ENCODE measurements at places on chromosomes 2 and 18.
A peak's percentile ranks its signal among the peaks of the same experiment; 100 is the strongest.

- DNase-seq, result no peak
These were observed 103.8 kb upstream of the CDC42EP3 start for GRCh38 chr2:37774976-37775907.

GRCh38 chr2:59893612-59894011, 659.8 kb downstream of the BCL11A start:
- no peak for DNase-seq

- DNase-seq, result no peak
These were observed 717.2 kb downstream of the TRIB2 start for GRCh38 chr2:13433954-13434353.

GRCh38 chr18:456361-457139, 44.0 kb downstream of the COLEC12 start:
- DNase-seq, result peak; percentile 92

GRCh38 chr18:49911427-49911826, 98.1 kb upstream of the ACAA2 start:
- DNase-seq, result no peak

DNA sequence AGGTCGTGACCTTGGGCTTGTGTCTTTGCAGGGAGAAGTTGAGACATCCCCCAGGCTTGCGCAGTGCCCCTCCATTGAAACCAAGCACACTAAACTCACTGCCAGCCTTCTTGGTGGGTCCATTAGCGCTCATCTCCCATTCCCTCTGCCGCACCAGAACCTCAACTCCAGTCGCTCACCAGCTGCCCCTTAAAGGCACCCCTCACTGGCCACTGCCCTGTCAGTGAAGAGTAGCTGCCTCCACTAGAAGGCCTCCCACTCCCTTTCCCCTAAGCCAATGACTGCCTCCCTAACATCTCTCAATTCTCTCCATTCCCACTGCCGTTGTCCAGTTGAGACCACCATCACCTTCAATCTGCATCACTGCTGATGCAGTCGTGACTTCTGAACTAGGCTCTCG, 114.8 kb upstream of the EPC2 start:
- no peak for DNase-seq

GRCh38 chr2:176165370-176166050, 8.4 kb downstream of the HOXD3 start:
- DNase-seq, result no peak

DNA sequence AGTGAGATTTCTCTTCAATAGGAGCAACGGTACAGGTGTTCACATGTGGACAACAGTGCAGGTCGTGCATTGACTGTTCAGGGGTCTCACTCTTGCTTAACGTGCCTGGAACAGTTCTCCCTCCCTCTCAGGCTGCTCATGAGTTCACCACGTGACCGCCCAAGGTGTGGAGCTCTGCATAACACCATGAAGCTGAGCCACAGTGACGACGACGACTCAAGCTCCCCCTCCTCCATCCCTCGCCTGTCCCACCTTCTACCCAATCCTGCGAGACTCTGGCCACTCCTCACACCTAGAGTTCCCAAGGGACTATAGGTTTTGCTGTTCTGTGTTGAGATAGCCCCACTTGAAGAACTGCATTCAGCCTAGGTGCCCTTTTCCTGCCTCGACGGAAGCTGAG, 42.8 kb downstream of the STK25 start:
- DNase-seq, result no peak

DNA sequence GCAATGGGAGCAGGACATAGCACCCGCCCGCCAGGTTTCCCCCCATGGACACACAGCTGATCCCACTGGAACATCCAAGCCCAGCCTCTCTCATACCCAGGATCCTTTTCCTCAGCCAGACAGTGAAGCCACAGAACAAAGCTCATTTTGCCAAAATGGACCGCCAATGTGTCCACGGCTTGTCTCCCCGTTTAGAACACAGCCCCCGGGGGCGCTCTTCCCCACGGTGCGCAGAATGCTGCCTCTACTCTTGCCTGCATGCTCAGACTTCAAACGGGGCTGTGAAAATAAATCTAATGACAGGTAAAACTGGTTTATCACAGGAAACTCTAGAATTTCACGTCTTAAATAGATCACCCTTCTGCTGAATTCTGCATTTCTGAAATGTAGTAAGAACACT, 548.5 kb upstream of the ID2 start:
- DNase-seq, result no peak

Measured in fibroblast of the aortic adventitia (primary cell).